Subcutaneous adipose tissue (tissue), 4 donors: ENCODE measurements at places on chromosomes 4 and X. TPM values are rescaled to one million over a fixed set of nuclear protein-coding genes. Genes with fewer than 3 reads are reported as not detected.

Gene ARHGEF38
- not detected for total RNA-seq

Gene LEF1
- 5.1 TPM for total RNA-seq

Gene SPANXN4
- total RNA-seq = not detected

Gene MTMR8
- 2.5 TPM for total RNA-seq

Gene SMIM14
- total RNA-seq = 34.3 TPM

Gene SPANXD
- total RNA-seq = not detected

Gene MAGEB2
- not detected for total RNA-seq

Gene PROM1
- total RNA-seq = not detected

Gene EGF
- not detected for total RNA-seq

Gene KDR
- 14.5 TPM for total RNA-seq

Gene OTC
- not detected for total RNA-seq

Gene ADGRG2
- 1.1 TPM for total RNA-seq

Gene GPR82
- 0.22 TPM for total RNA-seq

Gene HTR2C
- total RNA-seq = not detected

Gene CMC4
- total RNA-seq = 20.3 TPM

Gene CDKL2
- not detected for total RNA-seq

Gene RBMX
- 190 TPM for total RNA-seq

Gene ZNF182
- total RNA-seq = 3.4 TPM

Gene RPA4
- 4.2 TPM for total RNA-seq

Gene RPS6KA6
- 0.57 TPM for total RNA-seq

Gene ATP7A
- total RNA-seq = 16.0 TPM

Gene HTN3
- total RNA-seq = not detected
